ENCODE measurements at places on chromosomes 4 and X.

DNA sequence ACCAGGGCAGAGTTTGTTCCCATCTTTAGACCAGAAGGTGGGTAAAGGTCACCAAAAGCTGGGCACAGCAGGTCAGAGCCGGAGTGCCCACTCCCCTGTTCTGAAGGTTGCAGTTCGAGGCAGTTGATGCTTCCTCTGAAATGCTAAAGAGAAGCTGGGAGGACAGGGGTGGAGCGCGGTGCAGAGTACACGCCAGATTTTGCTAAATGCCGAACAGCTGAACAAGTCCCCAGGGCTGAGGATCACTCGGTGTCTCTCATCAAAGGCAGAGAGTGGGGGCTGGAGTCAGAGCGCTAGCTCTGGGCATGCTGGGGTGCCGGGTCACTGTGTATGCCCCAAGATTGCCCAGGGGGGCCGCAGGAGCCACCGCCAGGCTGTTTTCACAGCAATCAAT is 197.0 kb downstream of the BCOR start:
- no peak for DNase-seq

DNA sequence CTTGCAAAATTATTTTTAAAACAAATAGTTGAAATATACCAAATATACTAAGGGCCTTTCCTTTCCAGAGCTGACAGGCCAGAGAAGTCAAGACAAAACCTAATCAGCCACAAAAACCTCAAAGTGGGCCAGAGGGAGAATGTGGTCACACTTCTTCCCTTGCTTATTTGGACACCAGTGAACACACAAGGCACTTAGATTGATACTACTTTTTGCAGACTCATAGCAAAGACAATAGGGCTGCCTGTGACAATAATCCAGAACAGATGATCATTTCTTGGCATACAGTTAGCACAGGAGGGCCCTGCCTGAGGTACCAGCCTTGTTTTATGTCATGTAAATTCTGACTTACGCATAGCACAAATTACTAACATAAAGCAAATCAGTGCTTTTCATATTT is 215.7 kb upstream of the NEIL3 start:
- DNase-seq, result no peak

DNA sequence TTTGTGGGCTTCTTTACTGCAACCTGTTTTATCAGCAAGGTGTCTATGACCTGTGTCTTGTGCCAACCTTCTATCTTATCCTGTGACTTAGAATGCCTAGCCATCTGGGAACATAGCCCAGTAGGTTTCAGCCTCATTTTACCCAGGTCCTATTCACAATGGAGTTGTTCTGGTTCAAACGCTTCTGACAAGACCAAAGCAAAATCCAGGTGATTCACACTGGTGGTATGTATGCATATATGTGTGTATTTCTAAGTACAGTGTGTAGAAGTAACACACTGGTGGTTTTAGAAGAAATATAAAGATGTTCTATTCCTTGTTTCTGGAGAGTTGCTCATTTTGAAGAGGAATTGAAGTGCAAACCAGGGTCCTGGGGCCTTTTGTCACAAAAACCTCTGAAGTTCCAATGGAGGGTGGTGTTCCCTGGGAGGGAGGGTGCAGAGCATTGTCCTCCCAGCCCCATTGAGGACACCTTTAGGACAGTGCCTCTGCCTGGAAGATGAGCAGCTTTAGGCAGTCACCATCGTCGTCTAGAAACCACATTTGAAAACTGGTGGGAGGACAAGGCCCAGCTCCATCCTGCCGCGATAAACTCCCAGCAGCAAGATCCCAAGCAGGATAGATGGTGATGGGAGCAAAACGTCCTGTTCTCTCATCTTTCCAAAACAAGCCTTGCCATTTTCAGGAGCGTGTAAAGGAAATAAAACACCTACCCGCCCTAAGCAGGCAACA is 191.4 kb downstream of the TSPAN5 start:
- DNase-seq, result no peak

DNA sequence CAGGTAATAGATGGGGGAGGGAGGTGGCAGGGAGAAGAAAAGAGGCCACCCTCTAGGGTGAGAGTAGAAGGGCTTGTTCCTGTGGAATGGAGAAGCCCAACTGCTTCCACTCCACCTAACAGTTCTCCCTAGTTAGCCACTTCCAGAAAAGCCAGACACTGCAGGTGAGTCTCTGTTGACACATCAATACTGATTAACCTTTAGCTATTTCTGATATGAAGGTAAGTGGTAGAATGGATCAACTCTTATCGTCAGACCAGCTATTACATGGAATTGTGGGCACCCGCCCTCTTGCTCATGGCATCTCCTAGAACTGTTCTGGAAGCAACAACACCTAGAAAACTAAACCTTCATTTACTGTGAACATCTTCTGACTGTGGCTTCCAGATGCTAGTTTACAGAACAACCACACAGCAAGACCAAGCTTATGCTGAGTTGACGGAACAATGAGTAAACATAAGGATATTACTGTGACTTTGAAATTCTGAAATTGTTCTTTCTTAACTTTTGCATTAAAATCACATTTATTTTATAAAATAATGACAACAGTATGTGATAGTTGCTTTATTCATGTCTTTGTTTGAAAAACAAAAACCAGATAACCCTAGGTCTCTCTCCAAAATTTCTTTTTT is 44.7 kb downstream of the ANXA3 start:
- DNase-seq, result no peak

DNA sequence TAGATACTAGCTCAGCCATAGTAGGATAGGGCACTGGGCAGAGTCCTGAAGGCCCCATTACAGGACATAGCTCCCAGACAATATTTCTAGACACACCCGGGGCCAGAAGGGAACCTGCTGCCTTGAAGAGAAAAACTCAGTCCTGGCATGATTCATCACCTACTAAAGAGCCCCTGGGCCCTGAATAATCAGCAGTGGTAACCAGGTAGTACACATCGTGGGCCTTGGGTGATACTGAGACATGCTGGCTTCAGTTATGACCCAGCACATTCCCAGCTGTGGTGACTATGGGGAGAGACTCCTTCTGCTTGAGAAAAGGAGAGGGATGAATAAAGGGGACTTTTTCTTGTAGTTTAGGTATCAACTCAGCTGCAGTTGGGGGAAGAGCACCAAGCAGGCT is 104.3 kb upstream of the STK26 start:
- DNase-seq, result no peak

DNA sequence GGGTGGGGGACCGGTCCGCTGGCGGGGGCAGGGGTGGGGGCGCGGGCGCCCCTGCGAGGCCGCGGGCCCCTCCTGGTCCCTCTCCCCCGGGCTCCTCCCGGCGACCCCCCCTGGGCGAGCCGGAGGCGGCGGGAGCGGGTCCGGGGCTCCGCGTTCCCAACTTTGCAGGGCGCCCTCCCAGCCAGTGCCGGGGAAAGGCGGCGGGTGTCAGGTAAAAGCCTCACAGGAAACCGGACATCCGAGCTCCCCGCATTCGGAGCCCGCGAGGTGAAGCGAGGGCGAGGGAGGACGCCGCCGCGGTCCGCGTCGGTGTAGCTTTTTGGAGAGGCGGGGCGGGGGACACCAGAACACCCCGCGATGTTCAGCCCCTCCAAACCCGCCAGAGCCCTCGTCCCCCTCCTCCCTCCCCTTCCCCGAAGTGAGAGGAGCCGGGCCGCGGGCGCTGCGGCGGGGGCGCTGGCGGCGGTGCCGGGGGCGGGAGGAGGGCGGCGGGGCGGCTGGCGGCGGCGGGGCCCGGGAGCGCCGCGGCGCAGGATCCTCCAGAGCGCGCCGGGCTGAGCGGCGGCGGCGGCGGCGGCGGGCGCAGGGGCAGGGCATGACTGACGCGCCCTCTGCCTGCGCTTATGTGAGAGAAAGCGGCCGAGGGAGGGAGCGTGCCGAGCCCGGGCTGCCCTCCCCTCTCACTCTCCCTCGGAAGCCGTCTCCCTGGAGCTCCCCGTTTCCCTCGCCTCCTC is at the start of gene VEGFC:
TSS of gene VEGFC (minus strand) at position 597 of the 734 bp plus-strand sequence. CDS start 611 bp downstream, outside the sequence.
- DNase-seq, result no peak
